ENCODE measurements at places on chromosomes 1 and 21.
A peak's percentile ranks its signal among the peaks of the same experiment; 100 is the strongest.

DNA sequence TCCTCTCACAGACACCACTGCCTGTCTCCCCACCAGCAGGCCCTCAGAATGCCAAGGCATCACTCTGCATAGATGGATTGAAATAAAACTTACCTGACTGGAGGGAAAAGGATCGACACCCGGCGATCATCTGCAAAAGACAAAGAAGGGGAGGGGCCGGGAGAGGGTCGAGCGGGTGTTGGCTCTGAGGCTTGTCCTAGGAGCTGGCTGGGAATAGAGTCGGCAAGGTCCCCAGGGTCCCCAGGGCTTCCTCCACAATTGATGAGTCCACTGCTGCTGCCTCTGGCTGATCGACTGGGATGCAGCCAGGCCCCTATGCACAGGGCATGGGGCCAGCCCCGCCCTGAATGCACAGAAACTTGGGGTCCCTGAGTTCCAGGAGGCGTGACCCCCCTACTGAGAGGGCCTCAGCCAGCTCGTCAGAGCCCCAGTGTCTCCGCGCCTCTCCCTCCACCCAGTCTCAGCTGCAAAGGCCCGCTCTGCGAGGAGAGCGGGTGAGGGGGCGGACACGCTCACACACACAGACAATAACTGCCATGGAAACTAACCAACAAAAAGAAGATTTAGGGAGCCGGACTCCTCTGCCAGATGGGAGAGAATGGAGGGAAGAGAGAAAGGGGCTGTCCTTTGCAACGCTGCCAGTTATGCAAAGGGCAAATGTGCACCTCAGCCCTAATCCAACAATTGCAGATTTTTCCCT lies at the start of gene KLHDC8A:
KLHDC8A (minus strand) TSS at position 483 of the 700 bp plus-strand sequence. CDS start 13,318 bp downstream, outside the sequence.
- DNase-seq, result no peak

DNA sequence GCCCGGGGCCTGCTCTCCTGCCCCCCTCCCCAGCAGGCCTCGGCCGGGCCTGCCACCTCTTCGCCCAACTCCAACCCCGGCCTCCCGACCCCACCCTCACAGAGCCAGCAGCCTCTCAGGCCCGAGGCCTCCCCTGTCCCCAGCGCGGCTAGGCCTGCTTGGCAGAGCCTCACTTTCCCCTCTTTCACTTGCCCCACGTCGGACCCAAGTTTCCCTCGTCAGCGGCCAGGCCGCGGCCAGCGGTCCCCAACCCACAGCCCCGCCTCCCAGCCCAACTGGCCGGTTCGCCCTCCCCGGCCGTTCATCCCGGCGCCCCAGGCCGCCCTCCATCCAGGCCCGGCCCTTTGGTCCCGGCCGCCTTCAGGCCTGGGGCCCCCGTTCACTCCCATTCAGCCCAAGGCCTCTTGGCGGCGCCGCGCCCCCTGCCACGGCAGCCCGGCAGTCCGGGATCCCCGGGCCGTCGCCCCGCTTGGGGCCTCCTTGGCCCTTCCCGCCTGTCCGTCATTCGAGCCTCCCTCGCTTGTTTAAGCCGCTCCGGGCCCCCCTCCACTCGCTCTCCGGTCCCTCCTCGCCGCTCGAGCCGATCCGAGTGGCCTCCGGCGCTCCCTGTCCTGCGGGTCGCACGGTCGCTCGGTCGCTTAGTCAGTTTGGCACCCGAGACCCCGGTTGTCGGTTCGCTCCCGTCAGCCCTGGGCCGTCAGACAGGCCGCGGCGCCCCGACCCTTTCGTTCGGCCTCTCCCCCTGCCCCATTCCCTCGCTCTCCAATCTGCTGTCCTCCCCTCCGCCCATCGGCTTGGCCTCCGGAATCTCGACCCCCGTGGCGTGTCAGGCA lies 1.4 kb downstream of the LRRC41 start:
- DNase-seq, result peak; percentile 10

DNA sequence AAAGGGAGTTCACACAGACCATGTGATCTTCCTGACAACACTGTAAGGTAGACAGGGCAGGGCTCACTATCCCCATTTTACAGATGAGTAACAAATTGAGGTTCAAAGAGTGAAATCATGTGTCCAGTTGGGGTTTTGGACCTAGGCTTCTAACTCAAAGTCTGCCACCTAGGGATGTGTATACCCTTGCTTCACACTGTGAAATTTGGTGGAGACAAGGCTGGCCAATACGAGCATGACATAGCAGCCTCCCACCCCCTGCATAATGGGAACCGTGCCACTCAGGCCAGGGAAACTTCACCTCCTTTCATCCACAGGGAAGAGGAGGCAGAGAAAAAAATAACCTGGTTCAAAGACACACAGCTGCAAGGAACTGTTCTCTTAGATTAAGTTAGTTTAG lies 6.8 kb downstream of the IQGAP3 start:
- DNase-seq, result no peak

DNA sequence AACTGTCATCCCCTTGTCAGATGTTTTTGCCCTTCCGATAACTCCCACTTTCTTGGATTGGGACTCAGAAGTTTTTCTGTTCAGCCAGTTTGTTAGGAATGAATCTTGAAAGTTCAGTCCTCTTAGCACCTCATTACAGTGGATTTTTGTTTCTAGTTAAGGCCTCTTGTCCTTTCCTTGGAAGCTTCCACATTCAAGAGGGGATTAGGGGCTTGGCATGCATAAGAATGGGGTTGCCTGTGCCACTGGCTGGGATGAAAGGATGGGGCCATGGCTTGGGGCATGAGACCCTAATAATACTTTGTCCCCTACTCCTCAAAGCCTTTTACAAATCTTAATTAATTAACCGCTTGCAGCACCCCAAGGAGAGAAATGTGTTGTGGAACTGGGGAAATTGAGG lies 2.4 kb upstream of the DHDDS start:
- DNase-seq, result no peak
